Large intestine (tissue), 12 donors: ENCODE measurements at places on chromosomes 1 and 21. TPM values are rescaled to one million over a fixed set of nuclear protein-coding genes. Genes with fewer than 3 reads are reported as not detected.

GRCh38 chr1:209387271-209387968 is 196.1 kb upstream of the CAMK1G start:
- H3K27me3 ChIP-seq: no peaks in the 10 kb centered on the region
- no peaks in the 10 kb centered on the region for H3K36me3 ChIP-seq
- H3K4me3 ChIP-seq: no peak overlapping the region
- no peak for DNase-seq

GRCh38 chr1:203281851-203282661 is 23.3 kb upstream of the BTG2 start:
- no peak for DNase-seq
- peaks cover 73% of the 10 kb centered on the region for H3K4me1 ChIP-seq
- no peaks in the 10 kb centered on the region for H3K36me3 ChIP-seq
- no peaks in the 10 kb centered on the region for H3K27me3 ChIP-seq
- peak overlapping the region; percentile 80 for H3K27ac ChIP-seq

DNA sequence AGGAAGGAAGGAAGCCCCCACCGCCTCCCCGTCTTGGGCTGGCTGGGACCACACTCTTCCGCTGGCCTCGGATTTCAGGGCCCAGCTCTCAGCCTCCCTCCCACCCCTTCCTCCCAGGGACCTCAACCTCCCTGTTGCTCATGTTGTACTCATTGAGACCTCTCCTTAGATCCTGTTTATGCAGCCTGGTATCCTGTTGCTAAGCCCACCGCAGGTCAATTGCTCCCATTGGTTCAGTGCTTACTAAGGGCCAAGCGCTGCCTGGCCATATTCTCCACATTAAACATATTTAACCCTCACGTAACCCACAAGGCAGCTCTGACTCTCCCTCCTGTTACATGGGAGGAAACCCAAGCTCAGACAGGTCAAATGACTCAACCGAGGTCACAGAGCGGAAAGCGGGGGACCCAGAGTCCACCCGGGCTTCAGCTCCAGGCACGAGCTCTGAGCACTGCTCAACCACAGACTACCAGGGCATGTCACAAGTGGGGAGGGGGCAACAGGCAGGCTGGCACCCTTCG is 23.2 kb upstream of the H6PD start:
- no peaks in the 10 kb centered on the region for H3K4me1 ChIP-seq
- H3K27me3 ChIP-seq: peaks cover 2% of the 10 kb centered on the region
- H3K27ac ChIP-seq: no peak overlapping the region
- no peaks in the 10 kb centered on the region for H3K36me3 ChIP-seq
- H3K4me3 ChIP-seq: no peak overlapping the region

Gene ITLN2
- 1.9 TPM for polyA plus RNA-seq

Gene FHAD1
- 0.79 TPM for polyA plus RNA-seq

DNA sequence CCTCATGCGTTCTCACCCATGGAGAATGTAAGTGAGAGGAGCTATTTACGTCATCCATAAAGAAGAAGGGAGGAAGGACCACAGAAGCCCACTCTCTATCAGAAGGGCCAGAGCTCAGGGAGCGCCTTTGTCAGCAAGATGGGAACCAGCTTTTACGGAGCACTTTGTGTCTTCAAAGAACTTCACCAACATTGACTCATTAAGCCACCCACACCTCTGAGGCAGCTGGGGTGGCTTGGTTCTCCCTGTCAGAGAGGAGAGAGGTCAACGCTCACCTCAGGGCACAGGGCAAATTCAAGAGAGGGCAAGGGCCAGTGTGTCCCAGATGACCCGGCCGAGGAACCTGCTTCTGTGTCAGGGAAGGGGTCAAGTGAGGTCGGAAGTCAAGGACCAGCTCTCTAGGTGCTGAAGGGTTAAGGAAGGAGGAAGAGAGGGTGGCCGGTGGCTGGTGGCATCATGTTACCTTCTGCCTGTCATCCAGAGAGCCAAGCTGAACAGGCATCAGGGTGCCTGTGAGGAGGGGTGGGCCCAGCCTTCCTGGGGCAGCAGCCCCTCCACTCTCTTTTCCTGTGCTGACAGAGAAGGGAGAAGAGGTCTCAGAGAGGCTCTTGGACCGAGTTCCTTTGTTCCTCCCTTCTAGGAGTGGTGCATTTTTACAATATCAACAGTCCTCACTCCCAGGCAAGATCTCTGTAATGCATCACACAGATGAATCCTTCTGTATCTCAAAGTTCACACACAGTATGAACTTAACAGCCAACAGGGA is 109.0 kb downstream of the ETS2 start:
- H3K27ac ChIP-seq: peak overlapping the region; percentile 92
- H3K27me3 ChIP-seq: no peaks in the 10 kb centered on the region
- H3K4me3 ChIP-seq: no peak overlapping the region
- peaks cover 41% of the 10 kb centered on the region for H3K4me1 ChIP-seq

- H3K27me3 ChIP-seq: no peaks in the 10 kb centered on the region
- peaks cover 60% of the 10 kb centered on the region for H3K4me1 ChIP-seq
- peak overlapping the region; percentile 34 for H3K27ac ChIP-seq
- no peak for DNase-seq
Measured at GRCh38 chr1:157234705-157235273, 96.6 kb upstream of the ETV3 start.

DNA sequence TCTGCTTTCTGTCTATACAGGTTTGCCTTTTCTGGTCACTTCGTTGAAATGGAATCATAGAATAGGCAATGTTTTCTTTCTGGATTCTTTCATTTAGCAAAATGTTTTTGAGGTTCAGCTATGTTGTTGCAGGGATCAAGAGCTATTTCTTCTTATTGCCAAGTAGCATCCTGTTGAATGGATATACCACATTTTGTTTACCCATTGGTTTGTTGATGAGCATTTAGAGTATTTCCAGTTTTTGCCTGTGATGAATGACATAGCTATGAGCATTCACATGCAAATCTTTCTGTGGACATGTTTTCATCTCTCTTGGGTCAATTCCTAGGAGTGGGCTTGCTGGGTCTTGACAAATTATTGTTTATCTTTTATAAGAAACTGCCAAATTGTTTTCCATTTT is 115.5 kb downstream of the ACTL8 start:
- no peaks in the 10 kb centered on the region for H3K27me3 ChIP-seq
- H3K36me3 ChIP-seq: no peaks in the 10 kb centered on the region
- no peak overlapping the region for H3K4me3 ChIP-seq
- no peaks in the 10 kb centered on the region for H3K4me1 ChIP-seq
- no peak for DNase-seq
- H3K27ac ChIP-seq: no peak overlapping the region

- no peak for DNase-seq
- peaks cover 31% of the 10 kb centered on the region for H3K4me1 ChIP-seq
- no peak overlapping the region for H3K27ac ChIP-seq
- no peak overlapping the region for H3K4me3 ChIP-seq
Measured at GRCh38 chr1:208167261-208167869, 76.8 kb downstream of the PLXNA2 start.

DNA sequence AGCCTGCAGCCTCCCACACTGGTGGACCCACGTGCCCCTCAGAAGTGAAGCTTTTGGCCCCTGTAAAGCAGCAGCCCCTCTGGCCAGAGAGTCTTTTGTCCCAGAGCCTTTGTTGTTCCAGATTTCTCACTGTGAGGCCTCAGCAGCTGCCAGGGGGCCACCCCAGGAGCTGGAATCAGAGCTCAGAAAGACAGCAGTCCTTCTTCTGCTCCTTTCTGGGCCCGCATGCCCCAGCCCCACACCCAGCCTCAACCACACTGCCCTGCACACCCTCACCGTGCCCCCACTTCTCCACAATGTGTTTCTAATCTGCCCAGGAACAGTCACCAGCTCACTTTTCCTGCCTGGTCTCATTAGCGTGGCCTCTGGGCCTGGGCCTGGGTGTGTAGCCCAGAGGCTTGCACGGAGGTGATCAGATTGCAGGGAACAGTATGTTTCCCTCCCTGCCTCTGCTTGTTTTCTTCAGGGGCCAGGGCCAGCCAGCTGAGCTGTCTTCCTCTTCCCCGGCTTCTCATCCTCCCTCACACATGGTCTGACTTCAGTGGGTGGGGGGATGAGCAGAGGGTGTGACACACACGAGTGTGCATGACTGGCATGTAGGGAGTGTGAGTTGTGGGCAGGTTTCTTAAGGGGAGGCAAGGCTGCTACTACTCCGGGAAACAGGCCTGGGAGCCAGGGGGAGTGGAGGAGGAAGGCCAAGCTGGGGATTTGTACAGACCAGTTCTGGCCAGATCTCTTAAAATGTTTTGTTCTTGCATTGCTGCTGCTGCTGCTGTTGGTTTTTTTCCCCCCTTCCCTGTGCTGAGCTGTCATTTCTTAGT is 82.5 kb upstream of the ZNF648 start:
- DNase-seq: peak; percentile 45
- H3K27me3 ChIP-seq: no peaks in the 10 kb centered on the region
- H3K27ac ChIP-seq: peak overlapping the region; percentile 52
- no peaks in the 10 kb centered on the region for H3K36me3 ChIP-seq
- H3K4me1 ChIP-seq: peaks cover 17% of the 10 kb centered on the region

Gene MIXL1
- polyA plus RNA-seq: 0.28 TPM

GRCh38 chr1:48591181-48591580 is 119.2 kb upstream of the SPATA6 start:
- no peak for DNase-seq
- no peak overlapping the region for H3K27ac ChIP-seq
- no peaks in the 10 kb centered on the region for H3K36me3 ChIP-seq

- no peaks in the 10 kb centered on the region for H3K4me1 ChIP-seq
- H3K27me3 ChIP-seq: no peaks in the 10 kb centered on the region
- H3K27ac ChIP-seq: no peak overlapping the region
- DNase-seq: no peak
- H3K4me3 ChIP-seq: no peak overlapping the region
Measured at GRCh38 chr1:210025870-210026269, 87.9 kb downstream of the SYT14 start.
